AG04449 (cell line): ENCODE measurements at places on chromosomes 6 and 20.

GRCh38 chr6:120304223-120304622 is 954.7 kb upstream of the MAN1A1 start:
- DNase-seq: no peak

DNA sequence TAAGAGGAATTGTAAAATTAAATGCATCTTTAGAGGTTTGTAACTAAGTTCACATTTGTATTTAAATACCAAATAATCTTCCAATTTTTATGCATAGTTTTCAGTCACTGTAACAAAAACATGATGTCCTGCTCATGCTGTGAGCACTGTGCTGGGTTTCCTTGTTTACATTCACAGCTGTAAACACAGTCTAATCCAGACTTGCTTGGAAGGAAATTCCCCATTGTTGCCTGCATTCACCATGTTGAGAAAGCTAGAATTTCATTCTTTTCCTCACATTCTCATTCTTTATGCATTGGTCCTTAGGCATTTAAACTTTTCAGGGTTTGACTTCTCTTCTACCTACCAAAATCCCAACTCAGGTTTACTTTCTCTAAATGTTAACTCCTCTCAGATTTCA is 242.0 kb upstream of the TBX18 start:
- DNase-seq: no peak

DNA sequence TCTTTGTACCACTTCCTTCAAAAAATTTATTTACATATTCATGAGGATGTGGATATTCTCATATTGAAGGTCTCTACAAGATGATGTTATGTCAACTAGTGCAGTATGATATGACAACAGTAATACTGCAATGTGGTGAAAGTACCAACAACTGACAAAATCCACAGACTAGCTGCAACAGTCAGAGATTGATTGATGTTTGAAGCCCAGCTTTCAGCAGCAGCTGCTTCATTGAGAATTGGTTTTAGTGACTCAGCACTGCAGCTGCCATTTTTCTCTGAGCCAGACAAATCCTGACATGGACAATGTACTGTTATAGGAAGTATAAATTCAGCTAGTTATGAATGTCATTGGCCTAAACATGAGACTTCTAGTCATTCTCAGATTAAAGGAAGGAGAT is 53.8 kb downstream of the PKIB start:
- no peak for DNase-seq

GRCh38 chr6:43509984-43510826 is at the start of gene LRRC73:
Gene LRRC73, minus strand, starts transcription at chr6:43510346. Its CDS starts 561 bp downstream, at chr6:43509785.
- DNase-seq: no peak

- no peak for DNase-seq
Measured at GRCh38 chr6:156698239-156699016, 78.8 kb upstream of the ARID1B start.

- no peak for DNase-seq
Measured at GRCh38 chr6:35363293-35363750, 21.0 kb downstream of the PPARD start.

DNA sequence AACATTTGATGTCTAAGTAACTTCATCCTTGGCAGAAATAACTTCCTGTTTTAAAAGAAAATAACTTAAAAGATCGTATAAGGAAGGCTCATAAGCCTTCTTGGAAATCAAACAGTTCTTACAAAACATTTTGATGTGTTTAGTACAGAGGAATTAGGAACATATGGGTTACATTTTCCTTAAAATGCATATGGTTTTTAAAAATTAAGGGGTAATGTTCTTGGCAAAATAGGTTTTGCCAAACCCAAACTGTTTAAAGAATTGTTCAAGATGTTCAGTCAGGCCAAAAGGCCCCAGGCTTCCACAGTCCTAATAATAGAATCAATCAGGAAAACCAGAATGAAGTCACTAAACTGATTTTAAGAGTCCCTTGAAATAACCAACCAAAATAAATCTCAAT is 142.7 kb upstream of the SLC35B3 start:
- no peak for DNase-seq

- peak; percentile 55 for DNase-seq
Measured at GRCh38 chr6:24831771-24832716, 33.3 kb upstream of the ARMH2 start.

DNA sequence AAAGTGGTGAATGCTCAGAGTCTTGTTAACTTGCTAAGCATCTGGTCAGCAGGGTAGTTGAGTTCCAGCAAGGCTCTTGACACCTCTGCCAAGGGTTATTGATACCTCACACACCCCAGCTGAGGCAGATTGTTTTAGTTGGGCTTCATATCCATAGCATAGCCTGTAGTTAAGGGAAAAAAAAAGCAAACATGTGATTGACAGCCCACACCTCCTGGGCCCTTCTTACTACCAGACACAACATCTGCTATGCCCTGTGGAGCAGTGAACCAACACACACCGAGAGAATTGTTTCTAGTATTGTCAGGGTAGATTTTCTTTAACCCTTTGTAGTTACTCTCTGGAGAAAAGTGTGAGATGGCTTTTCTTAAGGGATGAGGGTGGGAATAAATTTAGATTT is 697.0 kb upstream of the POU3F2 start:
- DNase-seq: no peak

GRCh38 chr6:31379850-31380249 is 22.9 kb upstream of the HLA-B start:
- no peak for DNase-seq

DNA sequence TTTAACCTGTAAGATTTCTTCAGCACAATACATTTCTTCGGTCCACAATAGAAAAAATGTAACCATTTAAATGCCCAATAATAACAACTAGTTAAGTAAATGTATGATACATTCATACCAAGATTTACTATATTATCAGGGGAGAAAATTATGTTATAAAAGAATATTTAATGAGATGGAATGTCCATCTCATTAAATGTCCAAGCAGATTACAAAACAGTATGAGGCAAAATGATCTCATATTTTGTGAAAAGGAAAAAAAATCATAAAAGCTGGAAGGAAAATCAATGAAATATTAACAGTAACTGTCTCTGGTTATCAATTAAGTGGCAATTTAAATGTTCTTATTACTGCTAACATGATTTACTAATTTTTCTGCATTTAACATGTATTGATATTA is 10.1 kb upstream of the HEY2 start:
- no peak for DNase-seq

DNA sequence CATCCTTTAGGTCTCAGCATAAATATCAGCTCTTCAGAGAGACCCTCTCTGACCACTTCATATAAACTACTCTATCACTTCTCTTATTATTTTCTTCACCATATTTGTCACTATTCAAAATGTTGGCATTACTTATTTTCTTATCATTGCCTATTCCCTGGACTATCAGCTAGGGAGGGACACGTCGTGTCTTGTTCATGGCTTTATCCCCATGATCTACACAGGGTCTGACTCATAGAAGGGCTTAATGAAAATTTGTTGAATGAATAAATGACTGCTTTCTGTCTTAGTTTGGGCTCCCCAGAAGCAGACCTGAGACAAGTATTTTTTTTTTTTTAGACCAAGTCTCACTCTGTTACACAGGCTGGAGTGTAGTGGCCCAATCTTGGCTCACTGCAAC is 3.0 kb upstream of the CDK5RAP1 start:
- no peak for DNase-seq

- peak; percentile 98 for DNase-seq
Measured at GRCh38 chr6:140062043-140063020, 687.9 kb upstream of the CITED2 start.
